NT2/D1 (cell line): ENCODE measurements at places on chromosomes 11 and 22.

- no peak for DNase-seq
These were observed 610.7 kb downstream of the NTM start for GRCh38 chr11:131980888-131981668.

- no peak for DNase-seq
These were observed 12.7 kb downstream of the MAFF start for GRCh38 chr22:38214302-38215056.

DNA sequence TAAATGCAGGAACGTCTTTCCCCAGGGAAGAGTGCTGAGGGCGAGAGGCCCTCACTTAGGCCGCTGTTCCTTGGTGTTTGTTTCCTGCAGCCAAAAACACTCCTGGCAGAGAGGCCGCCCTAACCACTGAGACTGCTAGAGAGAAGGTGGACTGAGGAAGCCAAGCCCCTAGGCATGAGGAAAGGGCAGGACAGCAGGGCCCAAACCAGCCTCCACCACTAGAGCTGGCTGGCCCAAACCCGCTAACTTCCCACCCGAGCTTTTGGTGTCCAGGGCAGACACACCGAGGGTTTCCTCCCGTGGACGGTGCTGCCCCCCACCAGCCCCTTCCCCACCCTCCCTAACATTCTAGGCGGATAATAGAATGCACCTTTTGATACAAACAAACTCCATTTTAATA lies 6.0 kb downstream of the FGF19 start:
- DNase-seq, result no peak

DNA sequence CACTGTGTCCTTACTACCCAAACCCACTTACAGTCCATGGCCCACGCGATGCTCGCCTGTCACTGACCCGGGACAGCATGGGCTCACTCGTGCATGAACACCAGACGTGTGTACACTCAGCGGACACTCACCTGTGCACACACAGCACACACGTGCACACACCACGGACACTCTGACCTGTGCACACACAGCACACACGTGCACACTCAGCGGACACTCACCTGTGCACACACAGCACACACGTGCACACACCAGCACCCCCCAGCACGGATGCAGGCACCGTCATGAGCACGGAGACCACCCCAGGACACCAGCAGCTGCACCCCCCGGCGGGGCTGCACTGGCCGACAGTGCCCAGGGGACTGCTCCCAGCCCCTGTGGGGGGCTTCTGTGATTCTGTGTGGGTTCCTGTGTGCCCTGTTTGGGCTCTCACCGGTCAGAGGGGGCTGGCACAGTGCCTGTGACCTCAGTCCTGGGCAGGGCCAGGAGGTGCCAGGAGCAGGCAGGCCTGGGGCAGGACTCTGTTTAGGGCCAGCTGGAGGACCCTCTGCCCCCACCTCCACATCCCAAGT lies 20.2 kb downstream of the CRELD2 start:
- DNase-seq, result no peak

DNA sequence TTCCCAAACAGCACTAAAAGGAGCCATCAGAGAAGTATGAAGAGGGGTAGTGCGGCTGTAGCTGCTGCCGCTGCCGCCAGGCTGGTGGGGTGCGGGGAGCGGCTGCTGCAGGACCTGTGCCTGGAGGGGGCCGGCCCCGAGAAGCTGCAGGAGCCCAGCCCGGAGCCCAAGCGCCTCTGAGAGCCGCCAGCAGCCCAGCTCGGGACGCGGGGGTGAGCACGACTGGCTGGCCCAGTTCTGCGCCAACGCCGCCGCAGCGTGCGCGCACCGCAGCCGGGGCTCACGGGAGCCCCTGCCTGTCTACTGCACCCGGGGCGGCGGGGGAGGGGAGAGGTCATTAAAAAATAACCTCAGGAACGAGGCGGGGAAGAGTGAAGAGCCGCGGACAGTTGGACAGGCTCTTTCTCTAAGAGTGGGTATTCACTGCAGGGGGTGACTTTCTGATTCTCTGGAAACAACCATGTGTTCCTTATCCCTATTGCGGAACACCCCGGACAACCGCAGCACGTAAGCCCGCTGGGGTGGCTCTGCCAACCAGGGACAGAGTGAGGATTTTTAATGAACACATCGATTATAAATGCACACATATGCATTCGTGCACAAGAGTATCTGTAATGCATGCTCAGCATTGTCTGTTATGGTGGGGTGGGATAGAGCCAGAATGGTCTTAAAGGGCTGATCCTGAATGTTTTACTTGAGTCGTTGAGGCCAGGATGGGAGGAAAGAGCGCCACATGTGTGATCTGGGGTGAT lies 453 bp downstream of the GAS2 start:
- DNase-seq, result no peak
